ENCODE measurements at places on chromosomes 11 and 22.

- DNase-seq = no peak
These were observed 475 bp upstream of the AIP start for GRCh38 chr11:67482275-67482826.

- DNase-seq = no peak
These were observed 79.7 kb upstream of the CSNK2A3 start for GRCh38 chr11:11432621-11433319.

DNA sequence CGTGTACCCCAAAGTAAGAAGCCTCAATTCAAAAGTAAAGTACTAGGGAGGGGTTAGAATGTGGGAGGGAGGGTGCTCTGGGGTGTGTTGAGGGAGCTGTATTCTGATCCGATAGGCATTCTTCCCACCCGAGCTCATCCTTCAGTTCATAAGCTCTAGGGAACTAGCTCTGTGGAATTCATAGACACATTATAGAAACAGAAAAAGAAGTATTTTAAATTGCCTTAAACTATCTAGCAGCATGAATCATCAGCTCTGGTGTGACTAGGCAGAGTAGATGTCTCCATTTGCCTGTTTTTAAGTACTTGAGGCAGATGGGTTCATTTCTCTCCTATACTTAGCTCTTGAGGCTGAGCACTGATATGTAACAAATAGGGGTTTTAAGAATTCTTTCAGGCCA lies 7.3 kb upstream of the SGSM3 start:
- DNase-seq = no peak

DNA sequence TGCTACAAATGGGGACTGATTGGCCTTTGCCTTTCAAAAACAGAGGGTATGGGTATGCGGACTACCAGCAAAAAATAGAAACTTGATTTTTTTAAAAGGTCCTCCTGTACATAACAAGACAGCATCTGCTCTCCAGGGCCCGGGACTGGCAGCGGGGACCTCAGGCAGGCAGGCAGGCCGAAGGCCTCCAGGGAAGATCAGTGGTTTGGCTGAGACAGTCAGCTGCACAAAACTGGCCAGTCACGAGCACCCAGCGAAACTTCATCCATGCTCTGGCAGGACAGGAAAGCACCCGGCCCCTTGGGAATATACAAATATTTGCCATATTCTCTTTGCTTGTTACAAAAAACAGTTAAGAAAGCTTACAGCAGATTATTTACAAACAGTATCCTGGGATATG lies 11.0 kb downstream of the RPL27A start:
- no peak for DNase-seq

DNA sequence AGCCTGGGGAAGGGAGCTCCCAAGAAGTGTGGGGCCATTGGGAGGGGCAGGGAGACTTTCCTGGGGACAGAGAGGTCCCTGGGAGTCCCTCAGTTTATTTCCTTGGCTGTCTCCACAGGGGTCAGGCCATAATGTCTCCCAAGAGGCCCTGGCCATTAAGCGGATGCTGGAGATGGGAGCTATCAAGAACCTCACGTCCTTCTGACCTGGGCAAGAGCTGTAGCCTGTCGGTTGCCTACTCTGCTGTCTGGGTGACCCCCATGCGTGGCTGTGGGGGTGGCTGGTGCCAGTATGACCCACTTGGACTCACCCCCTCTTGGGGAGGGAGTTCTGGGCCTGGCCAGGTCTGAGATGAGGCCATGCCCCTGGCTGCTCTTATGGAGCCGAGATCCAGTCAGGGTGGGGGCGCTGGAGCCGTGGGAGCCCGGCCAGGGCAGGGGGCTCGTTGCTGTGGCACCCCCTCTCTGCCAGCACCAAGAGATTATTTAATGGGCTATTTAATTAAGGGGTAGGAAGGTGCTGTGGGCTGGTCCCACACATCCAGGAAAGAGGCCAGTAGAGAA lies 58.4 kb downstream of the ST3GAL4 start:
- DNase-seq = no peak

DNA sequence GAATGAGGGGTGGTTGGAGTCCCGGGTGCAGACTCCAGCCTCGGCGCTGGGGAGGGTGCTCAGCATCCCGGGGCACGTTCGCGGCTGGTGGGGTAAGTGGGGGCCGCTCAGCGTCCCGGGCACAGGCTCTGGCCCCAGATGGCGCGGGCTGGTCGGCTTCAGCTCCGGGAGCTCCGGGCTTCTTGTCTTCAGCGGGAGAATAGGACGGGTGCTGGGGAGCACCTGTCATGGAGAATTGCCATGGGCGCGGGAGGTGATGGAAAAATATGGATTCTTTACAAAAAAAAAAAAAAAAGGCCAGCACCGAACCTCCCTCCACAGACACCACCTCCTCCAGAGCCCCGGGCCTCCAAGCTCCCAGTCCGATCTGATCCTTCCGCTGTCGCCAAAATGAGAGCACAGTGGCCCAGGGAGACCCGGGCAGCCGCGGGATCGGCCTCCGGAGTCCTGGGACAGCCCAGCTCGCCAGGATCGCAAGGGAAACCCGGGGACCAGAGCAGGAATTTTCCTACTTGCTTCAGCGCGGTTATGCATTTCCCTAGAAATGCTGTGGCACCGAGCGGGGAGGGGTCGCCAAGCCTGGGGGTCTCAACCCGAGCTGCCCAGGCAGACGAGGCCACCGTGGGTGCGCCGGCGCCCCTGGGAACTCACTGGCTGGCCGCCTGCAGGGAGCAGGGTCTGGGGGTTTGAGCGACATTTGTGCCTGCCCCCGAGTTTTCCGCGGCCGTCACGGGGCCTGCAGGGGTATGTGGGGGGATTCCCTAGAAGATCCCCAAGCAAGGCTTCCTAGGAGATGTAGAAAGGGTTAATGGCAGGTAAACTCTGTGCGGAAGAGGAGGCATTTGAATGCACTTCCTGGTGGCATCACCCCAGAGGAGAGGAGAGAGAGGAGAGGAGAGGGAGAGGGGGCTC lies 1336.9 kb downstream of the BRD1 start:
- DNase-seq = no peak

- DNase-seq = no peak
These were observed 70.8 kb downstream of the COMMD9 start for GRCh38 chr11:36218283-36218921.

GRCh38 chr11:111941963-111942362 lies 4.8 kb downstream of the DIXDC1 start:
- no peak for DNase-seq

DNA sequence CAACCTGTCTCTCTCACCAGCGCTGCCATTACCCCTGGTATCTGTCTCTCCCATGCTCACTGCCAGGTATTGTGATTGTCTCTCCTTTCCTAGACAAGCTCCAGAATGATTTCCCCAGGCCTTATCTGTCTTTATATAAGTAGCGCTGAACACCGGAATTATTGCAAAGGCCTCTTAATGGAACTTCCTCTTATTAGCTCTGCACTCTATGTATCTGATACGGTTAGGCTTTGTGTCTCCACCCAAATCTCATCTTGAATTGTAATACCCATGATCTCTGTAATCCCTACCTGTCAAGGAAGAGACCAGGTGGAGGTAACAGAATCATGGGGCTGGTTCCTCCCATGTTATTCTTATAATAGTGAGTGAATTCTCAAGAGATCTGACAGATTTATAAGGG lies 39.3 kb downstream of the DDI1 start:
- DNase-seq = no peak

DNA sequence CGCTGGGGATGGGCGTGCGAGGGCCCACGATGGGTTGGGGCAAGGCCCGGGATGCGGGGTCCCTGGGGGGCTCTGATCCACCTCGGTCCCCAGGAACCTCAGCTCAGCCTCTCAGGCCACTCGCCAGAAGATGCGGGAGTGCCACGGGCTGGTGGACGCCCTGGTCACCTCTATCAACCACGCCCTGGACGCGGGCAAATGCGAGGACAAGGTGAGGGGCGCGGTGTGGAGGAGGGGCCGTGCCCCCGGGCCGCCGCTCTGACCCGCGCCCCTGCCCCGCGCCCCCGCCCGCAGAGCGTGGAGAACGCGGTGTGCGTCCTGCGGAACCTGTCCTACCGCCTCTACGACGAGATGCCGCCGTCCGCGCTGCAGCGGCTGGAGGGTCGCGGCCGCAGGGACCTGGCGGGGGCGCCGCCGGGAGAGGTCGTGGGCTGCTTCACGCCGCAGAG lies 6.3 kb downstream of the PKP3 start:
- DNase-seq = no peak

GRCh38 chr11:20004866-20005265 lies 155.4 kb downstream of the DBX1 start:
- no peak for DNase-seq

- DNase-seq = no peak
These were observed 99.1 kb downstream of the CD44 start for GRCh38 chr11:35237860-35238715.

GRCh38 chr11:99554232-99554903 lies 533.6 kb downstream of the CNTN5 start:
- no peak for DNase-seq

DNA sequence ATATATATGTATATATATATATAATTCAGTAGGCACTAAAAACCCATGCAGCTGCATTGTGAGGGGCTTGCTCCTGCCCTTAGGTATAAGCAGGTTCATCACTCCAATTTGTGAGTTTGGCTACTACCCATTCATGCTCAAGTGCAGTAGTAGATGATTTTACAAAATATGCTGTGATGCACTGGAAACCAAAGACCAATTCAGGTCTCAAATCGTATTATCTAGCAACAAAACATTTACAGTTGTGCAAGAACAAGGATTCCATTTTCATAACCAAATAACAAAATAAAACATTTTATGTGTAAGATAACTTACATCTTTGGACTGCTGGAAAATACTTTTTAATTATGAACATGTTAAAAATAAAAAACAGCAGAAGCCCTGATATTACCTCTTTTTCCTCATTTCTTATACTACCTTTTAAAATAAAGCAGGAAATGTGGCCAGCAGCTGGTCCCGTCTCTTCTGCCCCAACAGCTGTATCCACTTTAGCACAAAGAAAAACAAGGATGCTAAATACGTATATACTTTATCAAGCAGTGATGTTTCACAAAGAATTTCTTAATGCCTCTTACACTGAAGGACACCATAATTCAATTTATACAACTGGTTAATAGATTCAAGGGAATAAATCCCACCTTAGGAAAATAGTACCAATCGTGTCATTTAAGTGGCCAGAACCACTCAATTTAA lies 2.8 kb downstream of the CREBZF start:
- DNase-seq = no peak

DNA sequence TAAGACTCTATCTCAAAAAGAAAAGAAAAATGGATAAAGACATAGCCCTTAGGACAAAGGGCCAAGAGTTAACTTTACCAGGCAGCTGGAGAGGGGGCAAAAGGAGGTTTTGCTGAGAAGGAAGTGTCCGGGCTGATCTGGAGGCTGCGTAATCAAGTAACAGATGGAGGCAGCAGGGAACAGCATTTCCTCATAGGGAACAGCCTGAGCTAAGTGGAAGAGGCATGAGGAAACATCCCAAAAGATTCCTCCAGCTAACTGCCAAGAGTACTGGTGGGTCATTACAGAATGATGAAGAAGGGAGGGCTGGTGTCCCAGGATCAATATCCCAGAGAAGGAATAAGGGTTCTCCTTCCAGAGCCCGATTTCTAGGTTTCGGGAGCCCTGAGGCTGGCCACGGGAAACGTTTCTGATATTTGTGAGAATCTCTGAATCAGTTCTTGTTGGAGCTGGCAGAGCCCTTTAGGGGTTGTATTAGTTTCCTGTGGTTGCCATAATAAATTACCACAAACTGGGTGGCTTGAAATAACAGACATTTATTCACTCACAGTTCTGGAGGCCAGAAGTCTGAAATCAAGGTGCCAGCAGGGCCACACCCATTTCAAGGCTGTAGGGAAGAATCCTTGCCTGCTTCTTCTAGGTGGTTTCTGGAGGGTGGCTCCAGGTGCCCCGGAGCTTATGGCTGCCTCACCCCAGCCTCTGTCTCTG lies 21.2 kb downstream of the LIF start:
- DNase-seq = no peak

DNA sequence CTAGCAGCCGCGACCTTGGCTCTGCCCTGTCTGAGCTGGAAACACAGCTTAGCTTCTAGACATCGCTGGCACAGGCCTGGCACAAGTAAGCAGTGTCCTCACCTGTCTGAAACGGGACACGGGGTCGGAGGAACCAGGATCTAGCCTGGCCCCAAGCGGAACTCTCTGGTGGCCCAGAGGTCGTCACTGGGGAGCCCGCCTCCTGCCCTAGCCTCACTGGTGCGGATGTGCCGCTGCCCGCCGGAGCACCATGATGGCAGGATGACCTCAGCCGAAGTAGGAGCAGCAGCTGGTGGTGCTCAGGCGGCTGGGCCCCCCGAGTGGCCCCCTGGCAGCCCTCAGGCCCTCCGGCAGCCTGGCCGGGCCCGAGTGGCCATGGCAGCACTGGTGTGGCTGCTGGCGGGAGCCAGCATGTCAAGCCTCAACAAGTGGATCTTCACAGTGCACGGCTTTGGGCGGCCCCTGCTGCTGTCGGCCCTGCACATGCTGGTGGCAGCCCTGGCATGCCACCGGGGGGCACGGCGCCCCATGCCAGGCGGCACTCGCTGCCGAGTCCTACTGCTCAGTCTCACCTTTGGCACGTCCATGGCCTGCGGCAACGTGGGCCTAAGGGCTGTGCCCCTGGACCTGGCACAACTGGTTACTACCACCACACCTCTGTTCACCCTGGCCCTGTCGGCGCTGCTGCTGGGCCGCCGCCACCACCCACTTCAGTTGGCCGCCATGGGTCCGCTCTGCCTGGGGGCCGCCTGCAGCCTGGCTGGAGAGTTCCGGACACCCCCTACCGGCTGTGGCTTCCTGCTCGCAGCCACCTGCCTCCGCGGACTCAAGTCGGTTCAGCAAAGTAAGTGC lies 871 bp downstream of the SLC35E4 start:
- no peak for DNase-seq

Data from stimulated activated CD4-positive, alpha-beta T cell treated with anti-CD3 and anti-CD28 coated beads, Interleukin-12 subunit alpha, Interleukin-12 subunit beta, amount 100 ng/mL, for 4 hours (primary cell).